ENCODE measurements at places on chromosomes 4 and X. TPM values are rescaled to one million over a fixed set of nuclear protein-coding genes. Genes with fewer than 3 reads are reported as not detected.

- no peak for DNase-seq
Measured at GRCh38 chrX:19907794-19908193, 20.4 kb upstream of the SH3KBP1 start.

DNA sequence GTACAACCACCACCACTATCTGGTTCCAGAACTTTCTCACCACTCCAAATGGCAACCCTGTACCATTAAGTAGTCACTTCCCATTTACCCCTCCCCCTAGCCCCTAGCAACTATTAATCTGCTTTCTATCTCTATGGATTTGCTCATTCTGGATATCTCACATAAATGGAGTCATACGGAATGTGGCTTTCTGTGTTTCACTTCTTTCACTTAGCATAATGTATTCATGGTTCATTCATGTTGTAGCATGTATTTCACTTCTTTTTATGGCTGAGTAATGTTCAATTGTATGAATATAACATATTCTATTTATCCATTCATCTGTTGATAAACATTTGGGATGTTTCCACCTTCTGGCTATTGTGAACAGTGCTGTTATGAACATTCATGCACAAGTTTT lies 104.7 kb downstream of the AMMECR1 start:
- no peak for DNase-seq

GRCh38 chrX:37684973-37685372 lies 618 bp upstream of the XK start:
- DNase-seq, result no peak

- DNase-seq, result no peak
Measured at GRCh38 chrX:20067709-20068561, 48.8 kb downstream of the MAP7D2 start.

Gene CXXC4
- 1.1 TPM for total RNA-seq

Gene DMRTC1
- not detected for total RNA-seq

DNA sequence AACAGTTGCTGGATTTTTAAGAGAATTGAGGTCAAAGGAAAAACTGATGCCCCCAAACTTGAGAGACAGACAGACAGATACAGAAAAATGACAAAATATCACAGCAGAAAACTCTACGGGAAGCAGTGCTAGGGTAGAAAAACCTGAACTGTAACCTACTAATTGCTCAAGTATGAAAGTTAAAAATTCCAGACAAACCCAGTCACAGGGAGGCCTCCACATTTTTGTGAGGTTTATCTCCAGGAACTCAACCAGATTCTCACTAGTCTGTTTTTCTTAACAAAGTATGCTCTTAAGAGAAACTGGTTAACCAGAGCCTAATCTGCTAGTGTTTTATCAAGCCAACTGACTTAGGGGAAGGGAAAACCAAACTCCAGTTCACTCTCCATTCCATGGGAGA lies 19.9 kb upstream of the PPP3CA start:
- no peak for DNase-seq

Gene GUCY1A1
- 12.7 TPM for total RNA-seq

Gene TASL
- 4.0 TPM for total RNA-seq

- no peak for DNase-seq
Measured at GRCh38 chr4:151358266-151358665, 32.9 kb upstream of the SH3D19 start.

DNA sequence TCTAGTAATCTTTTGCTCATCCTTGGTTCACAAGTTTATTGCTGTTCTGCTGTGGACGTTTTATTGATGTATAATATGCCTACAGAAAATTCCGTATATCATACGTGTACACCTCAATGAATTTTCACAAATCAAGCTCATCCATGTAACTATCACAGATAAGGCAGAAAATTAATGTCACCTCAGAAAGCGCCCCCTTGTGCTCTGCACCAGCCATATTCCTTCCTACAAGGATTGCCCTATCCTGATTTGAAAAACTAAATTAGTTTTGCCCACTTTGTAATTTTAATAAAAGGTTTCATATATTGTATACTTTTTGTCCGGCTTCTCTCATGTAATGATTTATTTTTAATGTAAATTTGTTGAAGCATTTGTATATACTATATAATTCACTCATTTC lies 390.8 kb downstream of the ADGRL3 start:
- DNase-seq, result no peak

Gene PAGE5
- total RNA-seq, result not detected
